ENCODE measurements at places on chromosomes 11 and 22.

DNA sequence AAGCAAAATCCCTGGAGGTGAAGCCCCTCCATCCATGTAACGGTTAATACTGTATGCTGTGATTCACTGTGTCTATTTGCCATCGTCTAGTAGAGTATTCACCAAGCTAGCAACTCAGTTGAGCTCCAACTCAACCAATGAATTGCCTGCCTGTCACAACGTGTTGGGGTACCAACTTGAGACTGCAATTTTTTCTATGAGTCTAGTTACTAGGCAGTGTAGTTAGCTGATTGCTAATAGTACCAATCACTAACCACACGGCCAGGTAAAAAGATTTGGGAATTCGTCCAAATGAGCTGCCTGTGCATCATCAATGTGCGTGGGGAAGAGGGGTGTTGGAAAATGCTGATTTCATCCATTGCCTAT, 1.0 kb upstream of the BTG4 start:
- DNase-seq, result no peak

DNA sequence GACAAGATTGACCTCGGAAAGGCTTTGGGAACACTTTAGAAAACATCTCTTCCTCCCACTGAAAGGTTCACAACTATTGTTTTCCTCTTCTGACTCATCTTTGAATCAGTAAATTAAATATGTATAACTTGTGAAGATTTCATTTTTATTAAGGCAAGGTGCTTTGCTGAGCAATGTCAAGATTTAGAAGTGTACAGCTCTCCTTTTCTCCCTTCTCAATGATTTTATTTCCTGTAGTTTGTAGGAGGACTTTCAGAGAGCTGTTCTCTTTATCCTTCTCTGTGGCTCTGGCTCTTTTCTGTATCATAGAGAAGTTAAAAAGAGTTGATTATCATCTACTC, 594.2 kb downstream of the METTL15 start:
- DNase-seq, result no peak

- DNase-seq, result no peak
Measured at GRCh38 chr11:27678242-27678641, 22.0 kb downstream of the BDNF start.

- no peak for DNase-seq
Measured at GRCh38 chr22:37105154-37105553, 4.4 kb downstream of the TMPRSS6 start.

DNA sequence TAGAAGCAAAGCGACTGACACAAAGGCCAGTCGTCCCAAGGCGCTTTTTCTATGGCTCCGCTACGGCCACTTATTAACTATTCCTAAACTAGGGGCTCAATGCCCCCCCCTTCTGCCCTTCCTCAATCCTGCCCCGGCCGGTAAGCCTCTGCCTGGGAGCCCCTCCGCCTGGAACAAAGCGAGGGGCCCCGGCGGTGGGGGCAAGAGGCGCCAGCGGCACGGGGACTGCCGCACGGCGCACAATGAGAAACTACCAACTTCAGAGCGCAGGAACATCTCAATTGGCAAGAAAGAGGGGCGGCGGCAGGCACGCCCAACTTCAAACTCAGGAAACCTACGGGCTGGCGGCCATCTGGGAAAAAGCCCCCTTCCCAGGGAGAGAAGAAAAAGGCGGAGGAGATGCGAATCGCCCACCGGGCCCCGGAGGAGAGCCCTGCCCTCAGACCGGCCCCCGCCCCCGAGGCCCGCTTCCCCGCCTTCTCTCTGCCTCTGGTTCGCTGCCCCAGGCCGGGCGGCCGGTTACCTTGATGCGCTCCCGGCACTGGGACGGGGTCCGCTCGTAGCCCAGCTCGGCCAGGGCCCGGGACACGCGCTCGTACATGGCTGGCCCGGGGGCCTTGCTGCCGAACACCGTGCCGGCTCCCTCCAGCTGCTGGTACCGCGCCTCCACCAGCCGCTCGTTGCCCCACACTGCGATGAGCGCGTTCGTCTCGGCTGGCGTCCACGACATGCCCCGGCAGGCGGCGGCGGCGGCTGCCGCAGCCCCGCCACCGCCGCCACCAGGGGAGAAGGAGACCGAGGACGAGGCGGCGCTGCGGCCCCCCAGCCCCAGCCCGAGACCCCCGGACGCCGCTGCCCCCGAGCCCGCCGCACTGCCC, 619 bp downstream of the MSANTD2 start:
- DNase-seq, result no peak

- no peak for DNase-seq
Measured at GRCh38 chr11:73192272-73192671, 25.8 kb upstream of the P2RY2 start.

DNA sequence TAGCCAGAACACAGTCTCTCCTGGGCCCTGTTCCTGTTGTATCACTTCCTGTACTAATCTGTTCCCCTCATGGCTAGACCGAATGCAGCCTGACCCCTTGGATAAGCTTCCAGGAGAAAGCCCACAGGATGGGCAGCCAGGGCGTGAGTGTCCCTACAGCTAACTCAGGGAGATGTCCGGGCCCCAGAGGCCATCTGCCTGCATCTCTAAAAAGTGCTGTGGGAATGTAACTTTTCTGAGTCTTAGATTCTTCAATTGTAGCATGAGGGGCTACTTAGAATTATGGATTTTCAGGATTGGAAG, 7.7 kb upstream of the MALAT1 start:
- no peak for DNase-seq

GRCh38 chr11:118415062-118415738, 13.8 kb downstream of the ATP5MG start:
- no peak for DNase-seq

DNA sequence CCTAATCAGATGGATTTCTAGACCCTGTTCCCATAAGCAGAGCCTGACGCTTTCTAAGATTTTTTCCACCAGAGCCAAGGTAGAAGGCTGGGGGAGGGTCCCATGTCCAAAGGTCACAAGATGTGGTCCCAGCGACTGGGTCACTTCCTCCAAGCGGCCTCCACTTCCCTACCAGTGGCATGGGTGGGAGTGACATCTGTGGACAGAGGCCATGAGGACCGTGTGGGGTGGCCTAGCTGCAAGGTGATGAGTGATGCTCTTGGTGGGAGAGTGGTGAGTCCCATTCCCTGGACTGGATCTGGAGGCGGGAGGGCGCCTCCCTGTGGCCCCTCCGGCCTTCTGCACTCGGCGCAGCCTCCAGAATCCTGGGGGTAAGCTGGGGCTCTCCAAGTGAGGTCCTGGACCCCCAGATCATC, 32.4 kb upstream of the PRR5 start:
- no peak for DNase-seq

GRCh38 chr11:60840470-60841430, 1.2 kb upstream of the CCDC86 start:
- no peak for DNase-seq

DNA sequence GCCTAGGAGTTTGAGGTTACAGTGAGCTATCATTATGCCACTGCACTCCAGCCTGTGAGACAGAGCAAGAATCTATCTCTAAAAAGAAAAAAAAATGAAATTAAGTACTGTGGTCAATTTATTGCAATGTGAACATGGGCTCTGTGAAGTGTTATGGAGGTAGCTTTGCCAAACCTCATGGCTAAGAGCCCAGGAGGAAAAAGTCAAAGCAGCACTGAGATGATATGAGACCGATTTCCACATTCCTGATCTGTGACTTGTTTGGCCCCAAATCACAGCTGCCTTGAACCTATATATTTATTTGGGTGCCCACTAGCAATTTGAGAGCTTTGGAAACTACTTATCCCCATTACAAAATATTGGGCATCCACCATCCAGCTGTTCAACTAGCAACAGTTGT, 29.8 kb upstream of the TMEM135 start:
- DNase-seq, result no peak

- DNase-seq, result no peak
Measured at GRCh38 chr22:35434061-35434710, 34.2 kb downstream of the MCM5 start.

- DNase-seq, result no peak
Measured at GRCh38 chr11:105891685-105892084, 130.4 kb downstream of the MSANTD4 start.

DNA sequence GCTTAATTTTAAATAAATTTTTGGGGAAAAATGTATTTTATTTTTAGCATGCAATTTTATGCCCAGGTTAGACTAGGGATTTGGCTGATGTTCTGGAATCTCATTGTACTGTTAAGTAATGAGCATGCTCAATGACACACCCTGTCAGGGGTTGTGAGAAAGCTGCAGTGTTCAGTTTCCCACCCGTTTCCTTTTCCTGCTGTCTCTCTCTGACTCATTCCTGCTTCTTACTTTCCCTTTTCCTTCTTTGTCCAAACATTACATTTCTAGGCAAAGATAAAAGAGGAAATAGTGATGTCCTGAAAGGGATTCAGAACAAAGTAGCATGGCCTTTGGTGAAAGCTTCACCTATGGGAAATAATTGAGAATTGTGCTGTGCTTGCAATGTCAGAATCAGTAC, 22.7 kb downstream of the OOSP3 start:
- no peak for DNase-seq

- no peak for DNase-seq
Measured at GRCh38 chr22:45896153-45896951, 80.6 kb downstream of the WNT7B start.

DNA sequence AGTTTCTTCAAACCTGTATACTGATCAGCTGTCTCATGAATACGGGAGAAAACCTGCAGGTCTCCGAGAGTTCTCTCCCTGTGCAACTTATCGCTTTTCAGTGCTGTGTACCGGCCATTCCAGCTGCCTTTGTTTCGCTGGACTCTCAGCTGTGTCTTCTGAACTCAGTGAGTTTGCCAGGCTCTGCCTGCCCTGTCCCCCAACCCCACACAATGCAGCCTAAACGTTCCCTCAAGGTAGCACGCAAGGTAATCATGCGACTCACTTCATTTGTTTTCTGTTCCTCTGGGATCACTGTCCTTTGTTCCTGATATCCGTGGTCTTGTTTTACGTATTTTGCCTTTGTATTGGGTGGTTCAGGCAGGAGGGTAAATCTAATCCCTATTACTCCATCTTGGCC, 13.5 kb downstream of the RBM7 start:
- no peak for DNase-seq

GRCh38 chr11:35210876-35211546, 72.0 kb downstream of the CD44 start:
- no peak for DNase-seq

DNA sequence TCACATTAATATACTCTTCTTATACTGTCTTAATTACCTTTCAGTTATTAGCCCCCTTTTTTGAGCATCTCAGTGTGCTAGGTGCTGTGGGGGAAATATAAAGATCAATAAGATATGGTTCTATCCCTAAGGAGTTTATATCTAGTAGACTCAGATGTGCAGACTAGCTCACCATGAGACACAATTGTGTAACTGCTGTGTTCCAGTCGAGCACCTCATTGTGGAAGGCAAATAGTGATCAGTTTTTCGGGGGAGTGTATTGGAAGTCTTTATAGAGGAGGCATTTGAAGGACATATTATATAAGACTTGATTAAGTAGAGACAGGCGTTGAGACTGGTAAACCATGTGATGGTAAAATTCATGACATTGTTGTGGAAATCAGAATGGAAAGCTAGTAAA, 11.8 kb downstream of the PDE3B start:
- DNase-seq, result no peak

- DNase-seq, result no peak
Measured at GRCh38 chr11:1486054-1486825, at the start of gene MOB2. Gene MOB2, minus strand, starts transcription at chr11:1486779. Its CDS starts 223 bp downstream, at chr11:1486556.

GRCh38 chr11:21634956-21635355, 557.9 kb upstream of the ANO5 start:
- no peak for DNase-seq

DNA sequence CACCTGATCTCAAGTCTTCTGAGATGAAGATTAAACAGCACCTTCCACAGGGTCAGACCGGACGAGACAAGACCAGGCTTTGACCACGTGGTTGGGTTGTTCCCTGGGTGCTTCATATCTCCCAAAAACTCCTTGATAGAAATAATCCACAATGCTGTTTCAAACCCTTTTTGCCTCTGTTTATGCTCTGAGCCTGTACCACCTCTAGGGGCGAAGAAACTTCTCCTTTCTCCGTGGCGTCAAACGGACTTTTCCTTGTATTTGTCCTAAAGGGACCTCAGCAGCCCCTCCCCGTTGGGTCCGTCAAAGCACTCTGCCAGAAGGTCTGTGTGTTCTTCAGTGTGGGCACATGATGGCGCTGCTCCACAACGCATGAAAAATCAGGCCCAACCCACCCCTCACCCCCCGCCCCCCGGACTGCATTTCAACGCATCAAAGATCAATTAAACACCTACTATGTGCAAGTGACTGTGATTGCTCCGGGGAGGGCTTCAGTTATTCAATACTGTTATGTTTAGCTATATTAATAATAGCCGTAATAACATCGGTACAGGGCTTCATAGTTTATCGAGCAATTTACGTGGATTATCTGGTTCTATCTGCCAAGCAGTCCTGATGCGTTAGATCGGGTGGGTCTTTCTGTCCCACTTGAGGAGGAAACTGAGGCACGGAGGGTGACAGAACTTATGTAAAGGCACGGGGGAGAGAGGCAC, 17.3 kb upstream of the EIF3D start:
- DNase-seq, result no peak

- no peak for DNase-seq
Measured at GRCh38 chr11:115761817-115762216, 257.6 kb upstream of the CADM1 start.

GRCh38 chr11:29751618-29752017, 265.2 kb downstream of the KCNA4 start:
- no peak for DNase-seq

- no peak for DNase-seq
Measured at GRCh38 chr11:134159652-134160051, 64.1 kb downstream of the NCAPD3 start.

DNA sequence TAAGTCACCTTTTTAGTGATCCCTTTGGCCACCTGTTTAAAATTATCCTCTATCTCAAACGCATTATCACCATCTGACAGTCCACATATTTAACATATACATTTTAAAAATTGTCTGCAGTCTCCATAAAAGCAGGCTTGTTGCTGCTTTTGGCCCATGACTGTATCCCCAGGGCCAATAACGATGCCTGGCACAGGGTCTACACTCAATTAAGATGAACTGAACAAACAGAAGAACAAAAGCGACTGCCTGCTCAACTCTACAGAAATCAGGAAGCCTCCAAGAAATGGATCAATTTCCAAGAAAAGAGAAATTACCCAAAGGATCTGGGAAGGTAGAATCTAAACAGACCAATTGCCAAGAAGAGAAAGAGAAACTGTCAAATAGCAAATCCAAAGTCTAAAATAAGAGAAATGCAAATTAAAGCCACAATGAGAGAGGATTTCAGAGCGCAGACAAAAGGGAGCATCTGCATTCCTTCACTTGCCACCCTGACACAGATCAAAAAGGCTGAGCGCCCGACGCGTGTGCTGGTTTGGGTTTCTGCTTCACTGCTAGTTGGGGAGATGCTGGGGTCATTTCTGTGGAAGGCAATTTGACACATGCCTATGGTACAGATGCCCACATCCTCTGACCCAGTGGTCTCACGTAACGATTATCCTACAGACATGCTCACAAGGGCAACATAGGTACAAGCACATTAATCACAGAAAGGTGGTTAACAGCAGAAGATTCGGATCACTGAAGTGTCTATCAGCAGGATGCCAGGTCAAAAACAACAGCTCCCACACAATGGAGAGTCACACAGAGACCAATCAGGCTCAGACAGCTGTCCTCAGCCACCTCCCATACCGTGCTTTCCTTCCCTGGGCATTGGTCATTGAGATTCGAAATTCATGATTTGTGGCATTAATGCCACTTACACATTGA, 55.9 kb downstream of the SHISAL1 start:
- no peak for DNase-seq

GRCh38 chr22:38867471-38868285, 4.3 kb downstream of the CBX6 start:
- no peak for DNase-seq

GRCh38 chr11:79949574-79949973, 508.7 kb upstream of the TENM4 start:
- no peak for DNase-seq
